ENCODE measurements at places on chromosomes 13 and 19. TPM values are rescaled to one million over a fixed set of nuclear protein-coding genes. Genes with fewer than 3 reads are reported as not detected.

Gene COL5A3
- not detected for total RNA-seq

Gene TPM4
- total RNA-seq = 275 TPM

Gene CACNG7
- total RNA-seq = 0.18 TPM

Gene ACER1
- not detected for total RNA-seq

GRCh38 chr13:37136187-37136586 is 30.7 kb upstream of the CSNK1A1L start:
- no peak for DNase-seq

GRCh38 chr19:58563823-58564222 is 5.4 kb upstream of the UBE2M start:
- DNase-seq = no peak

DNA sequence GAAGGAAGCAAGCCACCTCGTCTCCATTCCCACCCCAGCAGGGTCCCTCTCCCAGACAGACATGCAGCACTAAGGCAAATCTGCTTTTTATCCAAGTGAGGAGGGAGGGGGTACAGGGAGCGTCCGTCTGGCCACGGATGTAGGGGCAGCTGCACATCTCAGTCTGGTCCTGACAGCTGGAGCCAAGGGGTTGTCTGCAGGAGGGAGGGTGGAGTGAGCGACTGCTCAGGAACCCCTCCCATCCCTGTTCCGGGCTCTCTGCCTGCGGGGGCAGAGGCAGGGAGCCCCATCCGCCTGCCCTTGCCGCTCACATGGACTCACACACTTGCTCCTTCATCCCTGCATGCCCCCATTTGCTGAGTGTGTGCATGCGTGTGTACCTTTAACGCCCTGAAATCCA is 2.5 kb downstream of the TMEM190 start:
- DNase-seq = no peak
